Fibroblast of skin of right biceps (primary cell): ENCODE measurements at places on chromosomes 5 and 9.
A peak's percentile ranks its signal among the peaks of the same experiment; 100 is the strongest.

GRCh38 chr9:1879501-1879900, 135.6 kb upstream of the SMARCA2 start:
- no peak for DNase-seq

GRCh38 chr5:16871746-16872339, 64.2 kb downstream of the MYO10 start:
- DNase-seq, result peak; percentile 45

- DNase-seq, result no peak
Observed at GRCh38 chr5:43412156-43412555, at the start of gene CCL28. CCL28 (minus strand) TSS chr5:43412391; CDS start chr5:43412316, 75 bp downstream.

- DNase-seq, result no peak
Observed at GRCh38 chr9:126565336-126566128, 48.2 kb upstream of the LMX1B start.

DNA sequence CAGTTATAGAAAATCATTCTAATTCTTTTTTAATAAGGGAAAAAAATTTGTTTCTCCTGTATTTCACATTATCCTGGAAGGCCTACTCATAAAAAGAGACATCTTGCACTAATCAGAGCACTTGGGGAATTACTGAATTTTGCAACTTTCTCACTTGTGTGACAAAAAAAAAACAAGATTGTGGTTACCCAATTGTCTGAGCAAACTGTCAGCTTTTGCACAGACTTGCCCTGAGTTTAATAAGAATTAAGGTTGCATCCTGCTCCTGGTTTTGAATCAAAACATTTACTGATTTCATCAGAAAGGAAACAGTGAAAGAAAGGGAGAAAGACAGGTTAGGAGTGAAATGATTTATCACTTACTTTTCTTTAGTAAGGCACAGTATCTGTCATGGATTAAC, 10.6 kb upstream of the SH3RF2 start:
- peak; percentile 86 for DNase-seq

DNA sequence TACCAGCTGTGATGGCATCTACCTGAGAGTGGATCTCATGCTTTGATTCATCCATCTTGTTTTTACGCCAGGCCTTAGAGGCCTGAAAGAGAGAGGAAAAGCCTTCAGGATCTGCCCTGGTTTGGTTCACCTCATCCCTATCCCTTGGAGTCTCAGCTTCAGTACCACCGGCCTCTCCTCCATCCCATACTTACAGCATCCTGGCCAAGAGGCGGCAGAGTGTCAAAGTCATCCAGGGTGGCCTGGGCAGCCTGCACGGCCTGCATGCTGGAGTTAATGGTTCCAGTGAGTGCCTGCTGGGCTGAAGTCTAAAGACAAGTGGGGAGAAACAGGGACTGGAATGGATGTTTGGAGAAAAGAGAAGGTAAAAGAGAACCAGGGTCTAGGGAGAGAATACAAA, 12.4 kb downstream of the TLN1 start:
- no peak for DNase-seq

DNA sequence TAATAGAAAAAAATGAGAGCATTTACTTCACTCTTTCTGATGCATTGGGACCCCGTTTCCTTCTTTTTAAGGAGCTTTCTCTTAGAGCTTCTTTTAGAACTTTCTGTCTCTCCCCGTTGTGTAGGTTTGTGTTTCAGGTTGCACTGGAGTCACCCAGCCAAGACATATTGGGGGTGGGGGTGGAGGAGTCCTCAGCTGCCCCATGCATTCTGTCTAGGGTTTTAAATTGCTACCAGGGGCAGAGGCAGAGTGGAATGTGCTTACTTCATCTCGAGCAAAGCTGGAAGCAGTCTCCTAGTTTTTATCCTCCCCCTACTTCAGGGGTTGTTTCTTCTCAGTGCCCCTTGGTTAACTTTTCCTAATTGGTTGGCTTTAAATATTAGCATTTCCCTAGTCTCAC, 9.4 kb downstream of the OR2K2 start:
- no peak for DNase-seq

DNA sequence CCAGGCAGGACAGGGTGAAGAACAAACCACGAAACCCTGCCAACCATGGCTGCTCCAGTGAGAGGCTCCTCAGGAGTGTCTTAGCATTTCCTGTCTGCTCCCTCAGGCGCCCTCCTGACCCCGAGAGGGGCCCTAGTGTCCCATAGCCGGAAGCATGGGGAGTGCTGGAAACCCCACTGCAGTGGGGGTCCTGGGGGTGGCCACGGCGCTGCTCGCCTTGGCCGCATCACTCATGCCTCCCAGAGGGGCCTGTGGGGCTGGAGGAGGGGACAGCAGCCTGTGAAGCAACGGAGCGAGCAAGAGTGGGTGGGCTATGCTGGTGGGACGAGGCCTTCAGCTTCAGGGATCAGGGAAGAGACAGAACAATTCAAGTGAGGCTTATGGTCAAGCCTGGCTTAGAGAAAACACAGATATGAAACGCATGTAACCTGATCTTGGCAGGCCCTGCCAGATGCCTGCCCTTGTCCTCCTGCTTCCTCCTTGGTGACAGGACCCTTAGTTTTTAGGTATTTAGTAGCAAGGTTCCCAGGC, 219.1 kb downstream of the FANCC start:
- DNase-seq, result no peak

DNA sequence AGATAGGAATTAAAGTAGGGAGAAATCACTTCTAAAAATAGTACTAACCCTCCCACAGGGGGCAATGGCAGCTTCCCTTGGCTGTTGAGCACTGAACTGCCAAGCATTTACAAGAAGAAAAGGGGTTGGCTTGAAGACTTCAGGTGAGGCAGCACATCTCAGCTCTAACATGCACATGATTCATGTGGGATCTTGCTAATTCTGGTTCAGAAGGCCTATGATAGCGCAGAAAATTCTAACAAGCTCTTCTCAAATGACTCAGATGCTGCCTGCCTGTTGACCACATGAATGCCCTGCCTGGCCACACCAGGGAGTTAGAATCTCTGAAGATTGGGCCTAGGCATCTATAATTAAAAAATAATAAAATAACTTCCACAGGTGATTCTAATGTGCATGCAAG, 22.6 kb downstream of the CD180 start:
- DNase-seq, result no peak

DNA sequence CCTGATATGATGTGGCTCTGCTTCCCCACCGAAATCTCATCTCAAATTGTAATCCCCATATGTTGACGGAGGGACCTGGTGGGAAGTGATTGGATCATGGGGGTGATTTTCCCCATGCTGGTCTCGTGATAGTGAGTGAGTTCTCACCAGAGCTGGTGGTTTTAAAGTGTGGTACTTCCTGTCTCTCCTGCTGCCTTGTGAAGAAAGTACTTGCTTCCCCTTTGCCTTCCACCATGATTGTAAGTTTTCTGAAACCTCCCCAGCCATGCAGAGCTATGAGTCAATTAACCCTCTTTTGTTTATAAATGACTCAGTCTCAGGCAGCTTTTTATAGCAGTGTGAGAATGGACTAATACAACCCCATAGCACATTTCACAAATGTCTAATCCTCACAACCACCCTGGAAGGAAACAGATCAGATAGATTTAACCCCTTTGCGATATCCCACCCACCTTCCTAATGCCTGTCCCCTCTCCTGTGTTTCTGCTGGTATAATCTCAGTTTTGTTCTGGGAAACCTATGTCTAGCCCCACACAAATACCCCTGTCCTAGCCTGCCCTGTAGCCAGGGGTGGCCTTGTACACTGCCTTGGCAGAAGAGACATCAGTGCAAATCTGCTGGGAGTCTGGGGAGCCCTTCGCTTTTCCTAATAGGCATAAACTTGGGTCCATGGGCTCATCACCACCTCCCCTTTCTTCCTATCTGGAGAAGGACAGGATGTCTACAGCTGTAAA, 157.0 kb upstream of the RAI14 start:
- peak; percentile 90 for DNase-seq

- DNase-seq, result no peak
Observed at GRCh38 chr9:37202091-37202490, 81.7 kb downstream of the ZCCHC7 start.
